Tibial artery (tissue), 4 donors: ENCODE measurements at places on chromosomes 1 and 21.

- no peak for DNase-seq
Measured at GRCh38 chr1:26994020-26994786, 711 bp downstream of the TRNP1 start.

DNA sequence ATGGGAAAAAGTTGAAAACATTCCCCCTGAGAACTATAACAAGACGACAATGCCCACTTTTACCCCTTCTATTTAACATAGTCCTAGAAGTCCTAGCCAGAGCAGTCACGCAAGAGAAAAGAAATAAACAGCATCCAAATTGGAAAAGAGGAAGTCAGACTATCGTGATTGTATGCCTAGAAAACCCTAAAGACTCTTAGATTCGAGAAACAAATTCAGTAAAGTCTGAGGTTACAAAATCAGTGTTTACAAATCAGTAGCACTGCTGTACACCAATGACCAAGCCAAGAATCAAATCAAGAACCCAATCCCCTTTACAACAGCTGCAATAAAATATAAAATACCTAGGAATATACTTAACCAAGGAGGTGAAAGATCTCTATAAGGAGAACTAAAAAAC is 72.4 kb downstream of the POU2F1 start:
- no peak for DNase-seq

DNA sequence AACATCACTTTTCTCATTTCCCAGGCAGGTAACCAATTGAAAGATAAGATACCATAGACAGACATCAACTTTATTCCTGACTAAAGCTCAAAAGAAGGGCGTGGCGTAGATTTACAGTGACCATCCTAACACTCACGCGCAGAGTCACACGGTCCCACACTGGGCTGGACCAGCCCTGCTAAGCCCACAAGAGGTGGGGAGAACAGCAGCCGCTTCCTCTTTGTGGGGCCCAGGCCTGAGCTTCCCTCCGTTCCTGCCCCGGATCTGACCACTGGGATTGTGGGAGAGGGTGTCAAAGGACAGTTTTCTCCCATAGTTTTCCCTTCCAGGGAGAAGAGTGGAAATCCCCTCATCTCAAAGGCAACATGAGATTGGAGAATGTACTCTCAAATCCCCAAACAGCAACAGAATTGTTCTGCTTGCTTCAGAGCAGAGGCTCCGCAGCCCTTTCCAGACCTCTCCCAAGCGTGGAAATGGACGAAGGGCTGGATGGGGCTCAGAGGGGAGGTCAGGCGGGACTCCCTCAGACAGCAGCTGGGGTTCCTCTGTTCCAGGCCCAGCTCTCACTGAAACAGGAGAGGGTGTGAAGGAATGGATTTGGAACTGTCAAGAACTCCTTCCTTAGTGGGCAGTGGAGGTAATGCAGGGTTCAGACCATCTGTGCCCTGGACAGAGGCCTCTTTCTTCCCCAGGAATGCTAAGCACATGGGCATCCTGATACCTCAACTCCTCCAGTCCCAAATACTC is 33.7 kb downstream of the L1TD1 start:
- peak; percentile 15 for DNase-seq

- DNase-seq: no peak
Measured at GRCh38 chr1:52305417-52306226, 60.4 kb downstream of the CC2D1B start.

DNA sequence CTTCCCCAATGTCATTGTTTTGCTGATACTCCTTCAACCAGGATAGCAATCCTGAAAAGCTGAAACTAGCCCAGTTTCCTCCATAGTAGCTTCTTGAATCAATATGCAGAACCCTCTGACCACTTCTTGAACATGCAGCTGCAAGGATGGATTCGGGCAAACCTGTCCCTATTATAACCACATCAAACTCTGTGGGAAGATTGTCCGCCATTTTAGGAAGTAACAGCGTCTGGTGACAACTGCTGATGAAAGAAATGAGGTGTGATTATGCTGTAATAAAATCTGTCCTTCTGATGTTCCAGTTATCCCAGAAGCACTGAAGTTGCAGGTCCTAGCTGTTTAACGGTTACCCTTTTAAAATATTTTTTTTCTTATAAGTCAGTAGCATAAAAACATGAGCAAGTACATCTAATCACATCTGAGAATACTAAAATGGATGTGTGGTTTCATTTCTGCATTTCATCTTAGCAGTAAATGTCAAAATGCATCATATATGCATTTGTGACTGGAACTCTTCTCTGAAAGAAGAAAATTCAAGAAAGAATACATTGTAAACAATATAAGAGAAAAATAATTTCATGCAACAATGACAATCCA is 4.5 kb downstream of the CHML start:
- no peak for DNase-seq

- no peak for DNase-seq
Measured at GRCh38 chr1:233088613-233089012, 138.2 kb downstream of the NTPCR start.

DNA sequence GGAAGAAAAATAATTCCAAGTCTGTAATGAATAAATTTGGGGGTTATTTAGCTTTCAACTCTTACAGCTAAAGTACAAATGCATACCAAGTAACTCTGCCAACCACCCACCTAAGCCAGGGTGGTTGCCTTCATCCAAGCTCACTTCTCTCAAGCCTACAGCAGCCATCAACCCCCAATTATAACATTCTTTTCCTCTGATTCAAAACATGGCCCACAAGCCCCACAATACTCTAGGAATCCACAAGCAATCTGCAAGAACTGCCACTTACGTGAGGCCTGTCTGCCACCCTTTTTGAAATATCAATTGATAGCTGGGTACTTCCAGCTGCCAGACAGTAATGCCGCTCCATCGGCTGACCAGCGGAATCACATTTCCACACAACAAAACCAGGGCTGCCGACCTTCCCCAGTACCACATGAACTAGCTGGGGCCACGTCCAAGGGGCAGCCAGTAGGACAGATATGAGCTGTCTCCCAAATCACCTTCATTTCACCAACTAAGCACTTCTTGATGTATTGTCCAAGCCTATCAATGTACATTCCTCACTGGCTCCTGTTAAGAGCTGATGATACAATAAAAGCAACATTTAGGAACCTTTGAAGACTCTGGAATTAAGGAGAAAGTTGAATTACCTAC is 3.2 kb downstream of the LBR start:
- no peak for DNase-seq

GRCh38 chr1:234486858-234487840 is 8.2 kb upstream of the TARBP1 start:
- no peak for DNase-seq

GRCh38 chr1:227776331-227776771 is 39.1 kb upstream of the PRSS38 start:
- DNase-seq: peak; percentile 45
